ENCODE measurements at places on chromosomes 7 and 10. TPM values are rescaled to one million over a fixed set of nuclear protein-coding genes. Genes with fewer than 3 reads are reported as not detected.

The GNGT1 gene
- not detected for total RNA-seq

The CD36 gene
- total RNA-seq = not detected

The TAS2R41 gene
- total RNA-seq = not detected

The TFPI2 gene
- total RNA-seq = 763 TPM

The TMEM225B gene
- total RNA-seq = not detected

The PTF1A gene
- not detected for total RNA-seq

The ANKRD7 gene
- 2.6 TPM for total RNA-seq

The HOXA9 gene
- 17.9 TPM for total RNA-seq

The C7orf57 gene
- 0.18 TPM for total RNA-seq

The PILRA gene
- not detected for total RNA-seq

The PON1 gene
- total RNA-seq = not detected

The APBB1IP gene
- total RNA-seq = not detected

The OR6V1 gene
- total RNA-seq = not detected

The CDK1 gene
- 51.2 TPM for total RNA-seq

The GATA3 gene
- 0.29 TPM for total RNA-seq
